ENCODE measurements at places on chromosomes 2 and 18. TPM values are rescaled to one million over a fixed set of nuclear protein-coding genes. Genes with fewer than 3 reads are reported as not detected.

Gene SLC23A3
- 0.99 TPM for total RNA-seq

DNA sequence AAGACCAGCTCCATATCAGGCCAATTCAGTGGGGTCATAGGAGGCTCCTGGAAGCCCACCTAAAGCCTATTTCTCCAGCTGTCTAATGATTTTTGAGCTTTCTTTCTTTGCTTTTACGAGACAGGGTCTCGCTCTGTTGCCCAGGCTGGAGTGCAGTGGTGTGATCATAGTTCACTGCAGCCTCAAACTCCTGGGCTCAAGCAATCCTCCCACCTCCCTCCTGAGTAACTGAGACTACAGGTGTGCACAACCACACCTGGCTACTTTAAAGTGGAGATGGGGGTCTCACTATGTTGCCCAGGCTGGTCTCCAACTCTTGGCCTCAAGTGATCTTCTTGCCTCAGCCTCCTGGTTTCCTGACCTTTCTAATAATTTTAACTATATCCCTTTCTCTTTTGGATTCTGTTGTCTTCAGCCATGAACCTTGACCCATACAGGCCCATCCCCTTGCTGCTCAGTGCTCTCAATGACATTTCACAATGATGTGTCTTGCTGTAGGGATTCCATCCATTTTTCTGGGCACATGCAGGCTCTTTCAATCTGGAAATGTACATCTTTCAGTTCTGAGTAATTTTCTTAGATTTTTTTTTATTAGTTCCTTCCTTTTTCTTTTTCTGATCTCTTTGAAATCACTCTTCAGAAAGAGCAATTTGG lies 29.7 kb downstream of the GNLY start:
- peaks cover 10% of the 10 kb centered on the region for H3K4me1 ChIP-seq
- DNase-seq, result no peak
- H3K27ac ChIP-seq, result no peak overlapping the region
- no peaks in the 10 kb centered on the region for H3K36me3 ChIP-seq

DNA sequence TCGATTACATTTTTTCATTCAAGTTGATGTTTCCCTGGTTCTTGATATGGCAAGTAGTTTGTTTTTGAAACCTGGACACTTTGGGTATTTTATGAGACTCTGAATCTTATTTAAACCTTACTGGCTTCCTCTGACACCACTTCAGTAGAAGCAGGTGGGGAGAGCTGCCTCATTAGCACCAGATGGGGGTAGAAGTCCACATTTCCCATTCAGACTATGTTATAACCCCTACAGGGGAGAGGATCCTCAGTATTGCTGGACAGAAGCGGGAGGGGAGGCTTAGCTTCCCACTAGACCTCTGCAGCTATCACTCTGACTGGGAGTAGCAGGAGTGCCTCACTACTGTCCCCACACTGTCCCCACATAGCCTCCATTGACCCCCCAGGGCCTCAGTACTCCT lies 145.3 kb upstream of the SLC35G4 start:
- no peak overlapping the region for H3K4me3 ChIP-seq
- H3K36me3 ChIP-seq, result no peaks in the 10 kb centered on the region
- no peak for DNase-seq
- no peaks in the 10 kb centered on the region for H3K4me1 ChIP-seq
- H3K27me3 ChIP-seq, result no peaks in the 10 kb centered on the region
- H3K27ac ChIP-seq, result no peak overlapping the region

DNA sequence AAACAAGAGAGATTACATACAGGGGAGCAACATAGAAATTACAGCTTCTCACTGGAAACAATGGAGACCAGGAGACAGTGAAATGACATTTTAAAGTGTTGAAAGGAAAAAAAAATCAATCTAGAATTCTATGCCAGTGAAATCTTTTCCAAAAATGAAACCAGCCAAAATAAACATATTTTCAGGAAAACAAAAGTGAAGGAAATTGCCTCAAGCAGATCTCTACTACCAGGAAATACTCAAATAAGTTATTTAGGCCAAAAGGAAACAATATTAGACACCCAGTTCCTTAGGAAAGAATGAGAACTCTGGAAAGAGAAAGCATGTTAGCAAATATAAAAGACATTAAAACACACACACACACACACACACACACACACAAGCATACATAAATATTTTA lies 339.9 kb upstream of the NCKAP5 start:
- H3K4me3 ChIP-seq, result no peak overlapping the region
- no peak overlapping the region for H3K27ac ChIP-seq
- H3K27me3 ChIP-seq, result no peaks in the 10 kb centered on the region

- no peaks in the 10 kb centered on the region for H3K36me3 ChIP-seq
- no peak overlapping the region for H3K27ac ChIP-seq
- no peak for DNase-seq
- H3K27me3 ChIP-seq, result no peaks in the 10 kb centered on the region
These were observed 15.7 kb downstream of the CCDC85A start for GRCh38 chr2:56199492-56199891.

DNA sequence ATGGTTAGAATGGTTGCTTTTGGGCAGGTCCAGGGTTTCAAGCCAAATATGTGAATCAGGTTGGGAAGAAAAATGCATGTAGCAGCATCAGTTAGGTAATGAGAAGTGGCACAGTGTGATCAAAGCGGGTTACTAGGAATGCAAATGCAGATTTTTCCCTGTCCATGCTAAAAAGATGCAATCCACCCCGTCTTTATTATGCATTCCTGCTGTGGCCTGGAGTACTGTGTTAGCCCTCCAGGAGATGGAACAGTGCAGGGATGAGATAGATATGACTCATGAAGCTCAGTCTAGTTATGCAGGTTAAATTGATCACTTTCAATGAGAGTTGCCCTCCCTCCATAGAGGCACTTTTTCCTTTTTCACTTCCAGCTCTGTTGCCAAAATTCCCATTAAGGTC lies 283.8 kb downstream of the CTNNA2 start:
- no peaks in the 10 kb centered on the region for H3K36me3 ChIP-seq
- H3K27ac ChIP-seq, result no peak overlapping the region
- H3K27me3 ChIP-seq, result no peaks in the 10 kb centered on the region
- no peak for DNase-seq
- H3K4me3 ChIP-seq, result no peak overlapping the region
- no peaks in the 10 kb centered on the region for H3K4me1 ChIP-seq

Data from sigmoid colon (tissue), 7 donors.